ENCODE measurements at places on chromosomes 13 and 19. TPM values are rescaled to one million over a fixed set of nuclear protein-coding genes. Genes with fewer than 3 reads are reported as not detected.

Gene CATSPERD
- not detected for total RNA-seq

Gene CFAP97D2
- total RNA-seq, result not detected

Gene ONECUT3
- total RNA-seq, result not detected

Gene COL4A2
- total RNA-seq, result 91.2 TPM

Gene IL4I1
- not detected for total RNA-seq

Gene CD37
- total RNA-seq, result 4.0 TPM

Gene CRTC1
- 9.1 TPM for total RNA-seq

Gene SIPA1L3
- 8.5 TPM for total RNA-seq

Gene GTF2F2
- 22.3 TPM for total RNA-seq

Gene CEACAM4
- total RNA-seq, result 0.46 TPM

- DNase-seq, result peak; percentile 31
Measured at GRCh38 chr13:112975401-112975939, 6.5 kb downstream of the MCF2L start.

- DNase-seq, result peak; percentile 79
Measured at GRCh38 chr19:46813839-46814358, 25.5 kb upstream of the SLC1A5 start.

GRCh38 chr13:50244713-50245574, 229.7 kb downstream of the KCNRG start:
- no peak for DNase-seq

DNA sequence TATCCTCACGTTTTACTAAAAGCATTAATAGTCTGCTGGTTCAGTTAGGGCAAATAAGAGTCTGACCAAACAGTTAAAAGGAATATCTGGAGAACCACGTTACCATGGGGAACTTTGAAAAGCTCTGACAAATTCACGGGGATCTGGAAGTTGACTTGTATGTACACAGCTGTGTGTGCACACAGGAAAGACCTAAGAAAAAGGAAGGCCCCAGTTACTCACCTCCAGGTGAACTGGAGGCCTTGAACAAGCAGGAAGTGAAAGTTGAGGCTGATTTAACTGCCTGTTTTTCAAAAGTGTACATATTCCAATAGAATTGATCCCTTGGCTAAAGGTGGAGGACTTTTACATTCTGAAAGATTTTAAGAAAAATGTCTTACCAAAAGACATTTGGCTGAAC, 1891.6 kb upstream of the PCDH20 start:
- no peak for DNase-seq

- DNase-seq, result no peak
Measured at GRCh38 chr19:56321254-56321988, 6.8 kb upstream of the ZSCAN5A start.

DNA sequence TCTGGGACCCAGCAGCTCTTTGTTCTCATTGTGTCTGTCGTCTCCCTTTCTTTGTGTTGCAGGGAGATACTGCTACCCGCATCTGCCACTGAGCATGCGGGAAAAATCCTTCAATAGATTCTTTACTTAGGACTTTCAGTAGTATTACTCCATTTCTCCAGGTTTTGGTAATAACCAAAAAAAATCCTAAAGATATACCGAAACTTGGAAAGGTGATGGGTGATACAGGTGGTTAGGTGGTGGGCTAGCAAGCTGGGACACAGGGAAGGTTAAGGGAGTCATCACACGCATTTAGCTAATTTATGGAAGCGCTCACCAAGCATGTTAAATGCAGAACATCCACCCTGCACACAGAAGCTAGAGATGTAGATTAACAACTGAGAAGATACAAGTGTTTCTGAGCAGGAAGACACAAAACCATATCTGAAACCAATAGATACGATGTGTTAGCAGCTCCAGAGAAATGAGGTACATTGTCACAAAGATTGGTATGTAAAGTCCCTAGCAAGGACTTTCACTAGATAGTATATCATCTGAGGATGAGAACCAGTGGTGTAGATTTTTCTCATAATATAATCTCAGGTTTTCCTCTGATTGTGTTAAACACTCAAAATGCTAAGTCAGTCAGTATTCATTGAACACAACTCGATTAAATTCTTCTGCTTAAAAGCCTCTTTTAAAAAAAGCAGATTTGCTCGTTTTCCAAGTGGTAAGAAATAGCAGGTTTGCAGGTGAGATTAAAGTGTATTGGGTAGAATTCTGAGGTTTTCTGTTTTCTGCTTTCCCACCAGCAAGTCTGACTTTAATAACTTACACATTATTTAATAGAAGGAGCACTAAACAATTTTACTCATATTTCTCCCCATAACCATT, 1.2 kb upstream of the SLAIN1 start:
- DNase-seq, result no peak

- no peak for DNase-seq
Measured at GRCh38 chr19:40576151-40576584, 505 bp upstream of the SHKBP1 start.

- no peak for DNase-seq
Measured at GRCh38 chr19:18768997-18769891, 21.9 kb downstream of the COMP start.

DNA sequence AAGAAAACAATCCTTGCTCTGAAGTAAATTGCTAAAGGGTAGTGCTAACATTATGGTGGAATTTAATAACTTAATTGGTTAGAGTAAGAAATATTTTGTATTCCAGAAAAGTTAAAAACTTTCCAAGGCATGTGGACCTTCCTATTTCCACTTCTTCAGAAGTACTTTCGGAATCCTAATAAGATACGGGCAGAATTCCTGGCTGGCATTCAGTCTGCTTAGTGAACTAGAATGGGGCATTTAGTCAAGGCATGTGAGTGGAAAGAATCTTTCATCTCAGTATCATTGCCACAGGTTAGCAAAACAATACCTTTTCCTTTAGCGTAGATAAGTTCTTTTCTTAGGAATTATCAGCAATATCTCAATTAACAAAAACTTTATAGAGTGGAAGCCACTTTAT, 85.1 kb downstream of the TNFRSF19 start:
- DNase-seq, result no peak

- no peak for DNase-seq
Measured at GRCh38 chr19:21264891-21265290, 64.3 kb downstream of the ZNF708 start.

Data from Right ventricle myocardium superior (tissue), 1 donor.